ENCODE measurements at places on chromosomes 6 and 20.
A peak's percentile ranks its signal among the peaks of the same experiment; 100 is the strongest.

DNA sequence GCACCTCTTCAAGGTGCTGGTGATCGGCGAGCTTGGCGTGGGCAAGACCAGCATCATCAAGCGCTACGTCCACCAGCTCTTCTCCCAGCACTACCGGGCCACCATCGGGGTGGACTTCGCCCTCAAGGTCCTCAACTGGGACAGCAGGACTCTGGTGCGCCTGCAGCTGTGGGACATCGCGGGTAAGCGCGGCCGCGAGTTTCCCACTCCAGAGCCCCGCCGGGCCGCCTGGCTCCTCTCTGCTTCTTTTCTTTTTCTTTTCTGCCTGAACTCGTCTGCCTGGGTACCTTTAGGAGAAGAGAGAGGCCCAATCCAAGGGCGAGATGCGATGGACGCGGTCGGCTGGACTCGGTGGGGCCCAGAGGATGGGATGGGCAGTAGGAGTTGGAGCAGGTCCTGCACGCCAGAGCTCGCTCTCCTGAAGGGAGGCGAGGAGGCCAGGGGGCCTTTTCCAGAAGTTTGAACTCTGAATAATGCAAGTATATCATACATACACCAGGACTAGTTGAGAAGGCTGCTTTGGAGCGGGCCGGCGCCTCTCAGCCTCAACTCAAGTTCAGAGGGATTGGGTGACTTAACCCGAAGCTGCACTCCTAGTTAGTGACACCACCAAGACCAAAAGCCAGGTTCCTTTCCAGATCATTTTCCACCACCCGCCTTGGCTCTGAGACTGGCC is 445 bp downstream of the RAB32 start:
- peak; percentile 28 for DNase-seq

DNA sequence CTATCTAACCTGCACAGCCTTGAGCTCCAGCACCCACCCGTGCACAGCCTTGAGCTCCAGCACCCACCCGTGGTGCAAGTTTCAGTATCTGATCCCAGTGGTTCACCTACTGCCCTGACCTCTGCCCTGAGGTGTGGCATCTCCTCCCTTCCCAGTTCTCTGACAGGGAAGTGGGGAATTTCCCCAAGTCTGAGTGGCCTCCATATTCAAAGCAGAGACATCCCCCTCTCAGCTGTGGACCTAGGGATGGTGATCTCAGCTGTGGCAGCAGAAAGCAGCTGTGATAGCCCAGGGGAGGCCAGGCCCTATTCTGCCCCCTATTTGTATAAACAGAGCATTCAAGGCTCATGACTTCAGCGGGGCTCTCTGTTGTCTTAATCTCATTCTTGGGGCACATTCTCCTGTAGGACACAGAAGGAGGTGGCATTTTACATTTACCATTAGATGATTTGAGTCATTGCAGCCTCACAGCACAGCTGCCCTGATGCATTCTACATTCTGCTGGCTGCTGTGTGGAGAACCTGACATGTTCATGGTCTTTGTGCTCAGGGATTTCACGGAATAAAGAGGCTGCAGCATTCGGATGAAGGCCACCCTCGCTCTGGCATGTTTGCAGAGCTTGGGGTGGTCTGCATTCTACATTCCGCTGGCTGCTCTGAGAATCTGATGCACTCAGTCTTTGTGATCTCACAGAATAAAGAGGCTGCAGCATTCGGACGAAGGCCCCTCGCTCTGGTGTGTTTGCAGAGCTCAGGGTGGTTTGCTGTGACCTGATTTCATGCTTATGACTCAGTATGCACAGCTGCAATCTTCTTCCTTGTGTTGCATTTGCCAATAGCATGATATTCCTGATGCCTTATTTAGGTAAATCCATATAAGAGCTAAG is 16.9 kb downstream of the GPR31 start:
- DNase-seq: no peak

GRCh38 chr6:109311471-109311870 is 70.8 kb downstream of the CD164 start:
- no peak for DNase-seq

DNA sequence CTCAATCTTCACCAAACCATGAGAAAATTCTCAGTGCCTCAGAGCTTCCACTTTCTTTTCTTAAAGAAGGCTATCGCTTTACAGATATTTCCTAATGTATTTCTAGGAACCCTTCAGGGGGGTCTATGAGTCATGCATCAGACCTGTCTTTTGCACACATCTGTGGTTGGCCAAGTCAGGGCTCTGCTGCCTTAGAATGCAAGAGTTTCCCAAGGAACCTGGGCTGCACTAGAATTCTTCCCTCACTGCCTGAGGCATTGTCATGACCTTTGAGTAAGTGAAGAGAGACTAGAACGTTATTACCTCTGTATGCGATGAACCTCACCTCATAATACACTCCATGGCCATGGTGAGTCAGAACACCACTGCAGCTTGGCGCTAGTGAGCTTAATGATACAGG is 365.0 kb upstream of the ID4 start:
- no peak for DNase-seq

DNA sequence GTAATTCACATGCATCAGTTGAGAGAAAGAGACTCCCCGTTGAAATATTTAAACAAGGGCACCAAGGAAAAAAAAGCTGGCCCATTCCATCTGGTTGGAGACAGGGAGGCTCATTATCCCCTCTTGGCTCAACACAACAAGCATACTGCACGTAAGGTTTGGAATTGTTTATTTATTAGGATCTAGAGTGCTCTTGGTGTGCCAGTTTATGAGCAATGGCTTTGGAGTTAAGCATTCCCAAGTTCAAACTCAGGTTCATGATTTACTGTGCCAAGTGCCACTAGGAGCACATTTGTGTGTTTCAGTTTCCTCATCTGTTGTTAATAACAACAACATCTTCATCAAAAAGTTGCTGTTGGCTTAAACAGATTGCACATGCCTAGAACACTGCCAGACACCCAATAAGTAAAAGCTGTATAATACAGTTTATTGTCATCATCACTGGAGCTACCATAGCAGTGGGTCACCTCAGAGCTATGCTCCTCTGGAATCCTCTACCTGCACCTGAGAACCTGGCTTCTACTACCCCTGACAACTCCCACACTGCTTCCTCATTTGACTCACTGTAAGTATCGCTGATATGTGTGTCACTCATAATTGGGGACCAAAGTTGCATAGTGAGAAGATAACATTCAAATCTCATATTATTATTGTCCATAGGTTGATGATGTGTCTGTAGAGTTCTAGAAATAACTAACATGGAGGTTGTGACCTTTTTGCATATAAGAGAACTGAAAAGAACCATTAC is 5.4 kb downstream of the SLC17A3 start:
- no peak for DNase-seq

GRCh38 chr20:3276680-3277015 is 37.7 kb upstream of the SLC4A11 start:
- DNase-seq: peak; percentile 51

- DNase-seq: no peak
Measured at GRCh38 chr6:2054516-2055067, 190.8 kb downstream of the GMDS start.

DNA sequence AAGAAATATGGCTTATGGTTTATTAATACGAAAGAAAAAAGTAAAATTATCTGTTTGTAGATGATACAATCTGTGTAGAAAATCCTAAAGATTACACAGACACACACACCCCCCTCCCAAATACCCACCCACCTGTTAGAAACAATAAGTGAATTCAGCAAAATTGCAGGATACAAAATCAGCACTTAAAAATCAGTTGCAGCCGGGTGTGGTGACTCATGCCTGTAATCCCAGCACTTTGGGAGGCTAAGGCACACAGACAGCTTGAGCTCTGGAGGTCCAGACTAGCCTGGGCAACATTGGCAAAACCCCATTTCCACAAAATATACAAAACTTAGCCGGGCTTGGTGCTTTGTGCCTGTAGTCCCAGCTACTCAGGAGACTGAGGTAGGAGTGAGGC is 42.3 kb downstream of the NINL start:
- no peak for DNase-seq

DNA sequence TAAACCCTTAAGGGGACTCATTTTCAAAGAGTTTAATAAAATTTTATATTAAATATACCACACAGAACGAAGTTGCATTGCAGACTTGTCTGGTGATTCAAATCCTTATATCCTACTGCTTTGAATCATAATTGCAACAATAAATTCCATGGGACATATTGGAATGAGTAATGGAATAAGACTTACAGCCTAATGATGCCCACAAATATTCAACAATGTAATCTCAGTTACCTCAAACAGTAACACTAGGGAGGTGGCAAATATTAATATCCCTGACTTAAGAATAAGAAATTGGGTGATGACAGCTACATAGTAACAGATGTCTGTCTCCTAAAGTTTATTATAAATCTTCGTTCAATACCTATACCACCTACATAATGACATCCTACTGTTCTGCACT is 52.6 kb downstream of the BMP5 start:
- no peak for DNase-seq

- no peak for DNase-seq
Measured at GRCh38 chr6:9168669-9169068, 733.3 kb upstream of the SLC35B3 start.

- peak; percentile 61 for DNase-seq
Measured at GRCh38 chr6:14796974-14797762, 448.7 kb upstream of the JARID2 start.

DNA sequence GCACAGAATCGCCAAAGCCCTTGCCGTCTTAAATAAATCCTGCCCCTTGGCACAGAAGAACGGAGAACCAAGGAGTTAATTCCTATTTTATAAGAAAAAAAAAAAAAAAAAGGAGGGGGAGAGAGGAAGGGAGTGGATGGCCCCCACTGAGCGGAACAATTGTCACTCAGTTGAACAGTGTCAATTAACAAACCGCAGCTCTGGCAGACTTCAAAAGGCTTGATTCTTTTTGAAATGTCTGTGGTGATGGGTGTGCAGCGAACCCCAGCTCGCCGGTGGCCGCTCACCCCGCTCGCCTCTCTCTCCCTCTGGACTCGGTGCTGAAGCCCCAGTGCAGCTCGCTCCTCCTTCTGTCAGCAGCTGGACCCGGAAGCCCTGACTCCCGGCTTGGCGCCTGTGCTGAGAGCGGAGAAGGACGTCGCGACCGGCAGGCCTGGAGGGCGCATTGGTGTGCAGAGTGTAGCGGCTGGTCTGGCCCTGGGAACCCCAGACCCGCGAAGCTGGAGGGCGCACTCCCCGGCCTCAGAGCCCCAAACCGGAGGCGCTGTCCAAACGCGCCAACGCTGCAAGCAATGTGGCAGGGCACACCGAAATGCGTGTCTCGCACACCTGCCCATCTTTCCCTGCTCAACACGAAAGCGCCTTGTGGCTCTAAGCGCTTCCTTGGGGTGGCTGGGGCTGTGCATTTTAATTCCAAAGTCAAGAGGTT is 3.4 kb downstream of the LINC00237 start:
- DNase-seq: peak; percentile 27

GRCh38 chr6:30500421-30501355 is 11.4 kb downstream of the HLA-E start:
- no peak for DNase-seq

GRCh38 chr6:122014961-122015360 is 384.5 kb upstream of the HSF2 start:
- no peak for DNase-seq

DNA sequence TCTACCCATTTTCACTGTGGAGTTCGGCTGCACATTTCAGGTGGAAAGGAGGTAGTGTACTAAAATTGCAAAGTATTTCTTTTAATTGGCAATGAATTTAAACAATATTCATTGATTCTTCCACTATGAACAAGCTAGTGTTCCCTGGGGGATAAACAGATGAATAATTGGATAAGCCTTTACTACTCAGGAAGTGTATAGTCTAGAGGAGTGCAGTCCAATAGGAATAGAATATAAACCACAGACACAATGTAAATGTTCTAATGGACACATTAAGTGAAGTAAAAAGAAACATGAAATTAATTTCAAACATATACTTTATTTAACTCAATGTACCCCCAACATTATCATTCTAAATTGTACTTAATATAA is 28.7 kb downstream of the SGK1 start:
- no peak for DNase-seq

- DNase-seq: peak; percentile 81
Measured at GRCh38 chr20:31720486-31721407, 1.9 kb downstream of the BCL2L1 start.

DNA sequence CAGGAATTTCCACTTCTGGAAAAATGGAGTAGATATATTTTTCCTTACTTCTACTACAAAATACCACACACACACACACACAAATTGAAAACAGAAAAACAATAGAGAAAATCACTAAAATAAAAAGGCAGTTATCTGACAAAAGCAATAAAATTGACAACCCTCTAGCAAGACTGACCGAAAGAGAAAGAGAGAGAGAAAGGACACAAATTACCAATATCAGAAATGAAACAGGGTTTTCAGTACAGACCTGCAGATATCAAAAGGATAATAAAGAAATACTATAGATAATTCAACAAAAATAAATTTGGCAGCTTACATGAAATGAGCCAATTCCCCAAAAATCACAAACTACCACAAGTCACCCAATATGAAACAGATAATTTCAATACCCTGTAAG is 104.7 kb downstream of the OPRM1 start:
- no peak for DNase-seq

DNA sequence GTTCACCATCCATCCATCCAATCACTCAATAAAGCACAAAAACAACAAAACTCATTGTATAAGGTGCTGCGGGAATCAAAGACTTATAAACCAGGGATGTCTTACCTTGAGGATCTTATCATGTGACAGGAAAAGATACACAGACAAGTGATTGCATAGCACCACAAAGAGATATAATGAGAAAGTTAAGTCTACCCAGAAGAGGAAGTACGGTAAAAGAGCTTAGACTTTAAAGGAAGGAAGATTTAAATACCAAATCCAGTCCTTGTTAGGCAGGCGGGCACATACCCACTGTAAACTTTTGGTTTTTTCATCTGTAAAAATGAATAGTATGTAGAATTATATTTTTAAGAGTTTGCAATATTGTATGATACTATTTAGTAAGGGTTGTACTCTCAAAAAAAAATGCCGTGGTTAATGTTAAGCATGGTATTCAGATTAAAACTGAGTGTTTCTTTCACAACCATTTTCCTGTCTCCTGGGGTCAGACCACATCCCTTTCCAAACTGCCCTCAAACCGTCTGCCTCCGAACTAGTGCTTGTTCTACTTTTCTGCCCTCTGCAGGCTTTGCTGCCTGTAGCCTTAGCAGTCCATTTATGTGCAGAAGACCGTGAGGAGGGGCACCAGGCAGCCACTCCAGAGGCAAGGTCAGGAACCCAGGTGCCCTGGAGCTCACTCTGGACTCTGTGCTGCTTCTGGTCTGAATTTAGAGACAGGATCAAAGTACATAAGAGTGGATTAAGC is 179.5 kb upstream of the SYNDIG1 start:
- DNase-seq: no peak
